ENCODE measurements at places on chromosomes 16 and 17. TPM values are rescaled to one million over a fixed set of nuclear protein-coding genes. Genes with fewer than 3 reads are reported as not detected.

Gene AHSP
- total RNA-seq = not detected

Gene RNF222
- 0.80 TPM for total RNA-seq

Gene EPN3
- total RNA-seq = 3.3 TPM

Gene CHTF18
- 41.0 TPM for total RNA-seq

Gene ASPHD1
- 14.2 TPM for total RNA-seq

Gene CRISPLD2
- total RNA-seq = 5.8 TPM

Gene PDK2
- total RNA-seq = 6.1 TPM

Gene MAPK7
- 9.1 TPM for total RNA-seq

Gene PRR29
- total RNA-seq = 0.14 TPM

Gene ANKRD40CL
- total RNA-seq = not detected

Gene KCNJ18
- total RNA-seq = not detected

Gene GAST
- not detected for total RNA-seq

Gene HOXB6
- 42.9 TPM for total RNA-seq

Gene ARSG
- total RNA-seq = 1.5 TPM

Gene MILR1
- total RNA-seq = 1.2 TPM

Gene ALOXE3
- not detected for total RNA-seq

Gene KRT28
- total RNA-seq = not detected

Gene MT1G
- 40.2 TPM for total RNA-seq

Gene KCNJ16
- 7.2 TPM for total RNA-seq

Gene NLGN2
- total RNA-seq = 10.3 TPM

Gene ABI3
- 0.86 TPM for total RNA-seq

Gene TP53TG3
- total RNA-seq = not detected

Gene CD79B
- total RNA-seq = not detected

Gene PHOSPHO1
- not detected for total RNA-seq

Gene NDRG4
- total RNA-seq = 30.8 TPM

Gene ACE
- 1.3 TPM for total RNA-seq

Gene KRT20
- total RNA-seq = not detected

Gene OR1F1
- 0.52 TPM for total RNA-seq

Gene MPV17L
- total RNA-seq = 2.2 TPM

Gene GPR179
- total RNA-seq = not detected

Gene FOXN1
- not detected for total RNA-seq

Gene TRPV3
- 0.36 TPM for total RNA-seq

Gene HASPIN
- 12.3 TPM for total RNA-seq

Gene LGALS9
- 2.9 TPM for total RNA-seq

Gene CDR2L
- total RNA-seq = 38.9 TPM

Gene PMFBP1
- 0.52 TPM for total RNA-seq

Gene BAIAP3
- total RNA-seq = 3.9 TPM

Gene CDH13
- 85.4 TPM for total RNA-seq

Gene TMEM88
- 19.8 TPM for total RNA-seq

Gene CMTM2
- 1.8 TPM for total RNA-seq

Gene GAS2L2
- not detected for total RNA-seq

Gene ZFP3
- total RNA-seq = 1.7 TPM

Gene CCDC78
- 1.9 TPM for total RNA-seq

Gene EVI2B
- total RNA-seq = not detected

Gene ITGB4
- total RNA-seq = 33.3 TPM

Gene TMIGD1
- total RNA-seq = not detected

Gene TVP23A
- not detected for total RNA-seq

Gene CD300LG
- not detected for total RNA-seq

Gene GDPD3
- not detected for total RNA-seq

Gene IRF8
- total RNA-seq = 0.17 TPM

Gene IL21R
- 0.29 TPM for total RNA-seq

Gene NPIPB13
- total RNA-seq = 4.0 TPM

Gene TELO2
- 33.5 TPM for total RNA-seq

Gene KPNA2
- 369 TPM for total RNA-seq

Gene SDK2
- total RNA-seq = 0.07 TPM

Gene KCNJ12
- 0.14 TPM for total RNA-seq

Data from epithelial cell of proximal tubule (primary cell).